CD4-positive, alpha-beta T cell treated with Interferon gamma for 1 hour (primary cell): ENCODE measurements at places on chromosomes 12 and 14.
A peak's percentile ranks its signal among the peaks of the same experiment; 100 is the strongest.

GRCh38 chr14:101075025-101075800 is 171.7 kb upstream of the RTL1 start:
- no peak for DNase-seq

GRCh38 chr14:61730756-61731373 is 31.4 kb upstream of the SNAPC1 start:
- DNase-seq: no peak

GRCh38 chr14:93928184-93929047 is 1.3 kb downstream of the FAM181A start:
- DNase-seq: no peak

DNA sequence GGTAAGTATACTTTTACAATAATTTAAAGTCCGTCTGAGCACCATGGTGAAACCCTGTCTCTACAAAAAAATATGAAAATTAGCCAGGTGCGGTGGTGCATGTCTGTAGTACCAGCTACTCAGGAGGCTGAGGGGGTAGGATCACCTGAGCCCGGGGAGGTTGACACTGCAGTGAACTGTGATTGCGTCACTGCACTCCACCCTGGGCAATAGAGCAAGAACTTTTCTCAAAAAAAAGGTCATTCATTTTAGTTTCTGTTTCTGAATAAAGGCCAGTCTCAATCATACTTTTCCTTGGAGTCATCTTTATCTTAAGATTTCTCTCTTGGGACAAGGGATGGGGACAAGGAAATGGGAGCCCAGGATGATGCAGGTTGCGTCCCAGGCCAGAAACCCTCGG is 12.9 kb downstream of the ANKRD13A start:
- peak; percentile 79 for DNase-seq

GRCh38 chr14:99718811-99719192 is 34.7 kb downstream of the CYP46A1 start:
- DNase-seq: no peak

DNA sequence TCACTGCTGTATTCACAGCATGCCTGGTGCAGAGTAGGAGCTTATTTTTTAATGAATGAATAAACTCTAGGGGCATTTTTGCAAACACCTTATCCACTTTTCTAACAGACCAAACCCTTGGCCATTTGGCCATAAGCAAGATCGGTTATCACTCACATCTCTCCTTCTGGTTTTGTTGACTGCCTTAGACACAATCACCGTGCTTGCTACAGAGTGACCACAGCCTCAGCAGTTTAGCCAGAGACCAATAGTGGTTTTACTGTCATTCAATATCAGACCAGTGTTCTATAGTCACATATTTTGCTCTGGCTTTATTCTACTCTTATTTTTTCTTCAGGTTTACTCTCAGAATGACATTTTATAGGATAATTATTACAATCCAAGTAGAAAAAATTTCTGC is 2.2 kb downstream of the KLRB1 start:
- DNase-seq: no peak

GRCh38 chr12:15712823-15713660 is 76.1 kb downstream of the EPS8 start:
- DNase-seq: no peak

- no peak for DNase-seq
These were observed 155.7 kb upstream of the PDZRN4 start for GRCh38 chr12:41032386-41032785.

DNA sequence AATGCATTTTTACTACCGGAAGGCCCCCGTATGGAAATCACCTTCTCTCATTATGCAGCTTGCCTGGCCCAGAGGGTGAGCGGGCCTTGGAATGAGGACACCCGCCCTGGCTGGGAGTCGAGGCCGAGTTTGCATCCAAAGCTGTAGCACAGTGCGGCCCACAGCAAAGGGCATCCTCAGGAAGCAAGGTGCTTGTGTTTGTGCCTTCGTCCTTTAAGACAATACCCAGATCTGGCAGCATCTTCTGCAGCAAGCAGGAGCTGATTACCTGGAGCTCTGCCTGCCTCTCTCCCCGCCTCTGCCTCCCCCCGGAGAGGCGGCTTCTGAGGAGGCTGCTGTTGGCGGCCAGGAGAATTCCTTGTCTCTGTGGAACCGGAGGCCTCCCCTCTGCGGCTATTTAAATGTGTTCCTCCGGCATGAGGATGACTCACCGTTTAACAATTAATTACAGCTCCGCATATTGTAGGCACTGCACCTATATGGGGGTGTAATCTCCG is 145.3 kb downstream of the CACNA1C start:
- no peak for DNase-seq

DNA sequence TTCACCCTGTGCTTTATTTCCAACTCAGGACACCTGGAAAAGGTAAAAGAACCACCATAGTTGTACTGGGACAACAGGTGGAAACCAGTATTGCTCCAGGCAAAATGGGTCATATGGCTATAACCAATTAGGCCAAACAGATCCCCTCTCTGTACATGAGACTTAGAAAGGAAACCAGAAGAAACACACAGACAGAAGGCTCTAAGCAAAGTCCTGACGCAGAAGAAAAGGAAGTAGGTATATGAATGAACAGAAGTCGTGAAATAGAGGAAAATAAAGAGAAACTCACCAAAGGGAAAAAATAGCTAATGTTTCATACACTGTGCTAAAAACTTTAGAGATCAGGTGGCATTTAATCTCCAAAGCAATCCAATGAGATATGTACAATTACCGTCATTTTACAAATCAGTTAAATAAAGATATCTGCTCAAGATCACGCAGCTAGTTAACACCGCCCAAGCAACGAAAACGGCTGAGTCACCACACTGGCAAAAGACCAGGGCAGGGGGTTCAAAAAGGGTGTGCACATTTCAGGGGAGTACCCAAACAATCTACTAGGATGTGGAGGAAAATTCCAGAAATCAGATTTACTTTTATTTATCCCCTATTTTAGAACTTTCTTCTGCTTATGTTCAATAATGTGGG is 82.3 kb downstream of the ITPR2 start:
- DNase-seq: no peak

- DNase-seq: no peak
These were observed 104.2 kb downstream of the C12orf50 start for GRCh38 chr12:87925021-87925420.

DNA sequence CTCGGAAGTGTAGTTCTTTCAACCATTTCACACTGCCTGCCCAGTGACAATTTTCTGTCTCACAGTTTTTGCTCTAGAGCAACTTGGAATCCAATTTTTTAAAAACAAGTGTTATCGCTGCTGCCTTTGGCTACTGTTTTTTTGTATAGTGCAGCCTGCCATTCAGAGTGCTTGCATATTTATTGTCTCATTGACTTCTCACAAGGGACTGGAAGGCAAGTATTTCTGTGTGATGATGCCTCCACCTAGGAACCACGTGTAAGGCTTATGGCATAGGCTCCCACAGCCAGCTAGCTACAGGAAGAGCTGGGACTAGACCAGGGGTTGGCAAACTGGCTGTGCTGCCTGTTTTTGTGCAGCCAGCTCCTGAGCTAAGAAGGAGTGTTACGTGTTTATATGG is 903 bp downstream of the PARPBP start:
- no peak for DNase-seq

- no peak for DNase-seq
These were observed 144.6 kb upstream of the CDKN3 start for GRCh38 chr14:54252072-54252730.

DNA sequence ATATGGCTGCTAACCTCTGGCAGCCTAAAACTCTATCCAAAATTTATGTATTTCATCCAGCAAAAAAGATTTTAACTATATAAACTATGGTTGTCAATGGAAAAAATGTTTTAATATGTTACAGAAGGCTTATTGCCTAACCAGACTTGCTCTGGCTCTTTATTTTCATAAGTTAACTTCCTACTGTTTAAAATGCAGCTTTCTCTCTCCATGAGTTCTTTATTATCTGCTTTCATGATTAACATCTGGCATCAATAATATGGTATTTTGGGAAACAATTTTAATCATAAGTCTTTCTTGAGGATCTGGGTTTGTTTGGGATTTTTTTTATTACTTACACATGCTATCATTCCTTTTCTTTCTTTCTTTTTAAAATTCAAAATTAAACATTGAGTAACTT is 20.5 kb downstream of the KERA start:
- DNase-seq: no peak

GRCh38 chr12:6345319-6346091 is 3.6 kb upstream of the TNFRSF1A start:
- peak; percentile 79 for DNase-seq

DNA sequence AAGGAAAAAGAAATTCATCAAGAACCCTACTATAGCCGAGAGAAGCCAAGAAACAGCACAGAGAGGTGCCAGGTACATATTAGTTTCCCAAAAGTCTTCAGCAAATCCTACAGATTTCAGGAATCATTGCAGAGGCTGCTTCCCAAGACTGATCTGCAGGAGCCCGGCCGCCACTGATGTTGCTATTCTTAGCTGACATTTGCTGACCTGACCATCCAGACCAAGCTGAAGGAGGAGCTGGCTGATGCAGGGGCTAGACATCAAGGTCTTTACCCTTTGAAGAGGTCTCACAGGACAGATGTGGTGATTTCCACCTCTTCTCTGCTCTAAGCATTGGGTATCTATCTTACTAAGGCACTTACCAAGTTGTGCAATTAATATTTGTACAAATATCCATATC is 444.8 kb upstream of the SOX5 start:
- no peak for DNase-seq

- no peak for DNase-seq
These were observed 599.9 kb downstream of the SOX5 start for GRCh38 chr12:23349564-23349963.

- DNase-seq: no peak
These were observed 94.0 kb downstream of the C12orf50 start for GRCh38 chr12:87935216-87935615.

DNA sequence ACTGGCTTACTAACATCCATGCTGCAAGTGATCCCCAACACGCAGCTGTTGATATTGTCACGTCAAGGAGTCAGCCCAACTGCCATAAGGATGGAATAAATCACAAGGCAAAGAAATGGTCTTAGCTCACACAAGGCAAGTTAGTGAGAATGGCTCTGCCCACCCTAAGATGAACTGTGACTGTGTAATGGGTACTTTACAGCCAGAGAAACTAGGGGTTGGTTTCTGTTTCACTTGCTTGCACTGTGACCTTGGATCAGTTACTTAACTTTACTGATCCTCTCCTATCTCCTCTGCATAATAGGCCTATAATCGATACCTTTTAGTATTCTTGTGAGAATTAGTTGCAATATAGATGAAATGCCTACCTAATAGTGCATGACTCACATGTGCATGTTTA is 52.2 kb upstream of the ANO2 start:
- no peak for DNase-seq

DNA sequence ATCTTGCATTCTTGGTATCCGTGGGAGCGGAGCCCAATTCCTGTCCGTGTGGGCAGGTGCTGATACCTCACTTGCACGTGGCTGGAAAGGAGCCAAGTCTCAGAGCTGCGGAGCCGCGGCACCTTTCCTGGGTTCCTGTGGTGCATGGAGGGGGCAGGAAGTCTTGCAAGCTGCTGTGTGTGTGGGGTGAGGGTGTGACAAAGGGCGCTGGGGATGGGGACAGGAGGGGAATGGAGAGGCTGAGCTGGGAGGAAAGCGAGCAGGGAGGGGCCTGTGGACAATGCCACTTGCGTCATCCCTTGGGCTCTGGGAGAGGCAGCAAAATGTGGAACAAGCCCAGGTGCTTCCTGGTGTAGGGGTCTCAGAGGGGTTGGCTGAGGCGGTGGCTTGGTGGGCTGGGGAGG is 86.7 kb downstream of the CALM1 start:
- no peak for DNase-seq

DNA sequence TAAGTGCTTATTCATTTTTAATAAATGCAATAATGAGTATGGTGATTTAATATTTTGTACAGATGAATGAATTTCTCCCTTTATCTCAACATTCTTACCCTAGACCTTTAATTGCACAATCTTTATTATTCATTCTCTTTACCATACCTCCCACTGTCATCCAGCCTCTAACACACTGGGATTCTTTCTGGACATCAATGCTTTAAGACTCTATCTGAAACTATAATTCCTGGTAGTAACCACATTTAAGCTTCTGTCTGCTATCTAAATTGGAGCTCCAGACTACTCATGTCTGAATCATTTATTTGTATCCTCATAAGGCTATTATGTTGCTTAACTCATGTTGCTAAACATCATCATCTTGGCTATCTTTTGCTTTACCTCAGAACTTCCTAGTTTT is 270.2 kb downstream of the ALG10B start:
- DNase-seq: no peak

- no peak for DNase-seq
These were observed 12.8 kb downstream of the SCAF11 start for GRCh38 chr12:45977620-45978019.

- no peak for DNase-seq
These were observed 216.5 kb downstream of the PHLDA1 start for GRCh38 chr12:75814851-75815754.

DNA sequence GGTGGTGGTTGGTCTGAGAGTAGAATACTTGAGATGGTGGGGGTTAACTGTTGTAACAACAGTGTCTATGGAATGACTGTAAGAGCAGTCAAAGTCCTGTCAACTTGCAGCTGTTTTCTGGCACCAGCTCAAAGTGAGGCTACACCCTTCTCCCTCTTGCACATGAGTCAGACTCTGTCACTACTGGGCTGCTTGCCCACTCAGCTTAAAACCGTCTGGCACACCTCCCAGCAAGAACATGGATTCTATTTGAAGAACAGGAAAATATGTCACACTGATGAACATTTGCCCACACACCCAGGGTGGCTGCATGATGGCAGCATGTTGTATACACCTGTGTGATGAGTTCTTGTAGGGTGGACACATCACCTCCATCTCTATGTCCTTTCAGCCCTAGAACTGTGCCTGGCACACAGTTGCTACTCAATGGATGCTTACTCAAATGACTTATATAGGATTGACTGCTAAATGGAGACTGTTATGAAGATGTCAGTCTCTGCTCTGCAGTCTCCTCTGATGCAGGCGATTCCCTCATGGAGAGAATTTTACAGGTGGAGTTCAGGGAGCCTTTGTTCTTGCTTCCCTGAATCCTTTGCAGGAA is 19.3 kb upstream of the SERPINA6 start:
- DNase-seq: no peak

DNA sequence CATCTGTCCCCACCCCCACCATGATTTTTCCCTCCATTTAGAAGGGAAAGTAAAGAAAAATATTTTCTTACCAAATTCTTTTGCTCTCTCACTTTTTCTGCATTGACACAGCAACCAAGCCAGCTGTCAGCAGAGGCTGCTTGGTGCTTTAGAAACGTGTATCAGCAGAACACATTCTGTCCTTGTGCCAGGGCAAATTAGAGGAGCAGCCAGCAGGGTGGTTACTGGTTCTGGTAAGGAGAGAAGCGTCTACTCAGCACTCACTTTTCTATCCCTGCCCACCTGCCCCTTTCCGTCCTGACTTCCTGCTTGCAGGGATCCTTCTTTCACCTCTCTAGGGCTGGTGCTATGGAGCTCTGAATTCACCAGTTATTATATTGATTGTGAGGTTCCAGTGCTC is 327.5 kb upstream of the PDE3A start:
- no peak for DNase-seq

DNA sequence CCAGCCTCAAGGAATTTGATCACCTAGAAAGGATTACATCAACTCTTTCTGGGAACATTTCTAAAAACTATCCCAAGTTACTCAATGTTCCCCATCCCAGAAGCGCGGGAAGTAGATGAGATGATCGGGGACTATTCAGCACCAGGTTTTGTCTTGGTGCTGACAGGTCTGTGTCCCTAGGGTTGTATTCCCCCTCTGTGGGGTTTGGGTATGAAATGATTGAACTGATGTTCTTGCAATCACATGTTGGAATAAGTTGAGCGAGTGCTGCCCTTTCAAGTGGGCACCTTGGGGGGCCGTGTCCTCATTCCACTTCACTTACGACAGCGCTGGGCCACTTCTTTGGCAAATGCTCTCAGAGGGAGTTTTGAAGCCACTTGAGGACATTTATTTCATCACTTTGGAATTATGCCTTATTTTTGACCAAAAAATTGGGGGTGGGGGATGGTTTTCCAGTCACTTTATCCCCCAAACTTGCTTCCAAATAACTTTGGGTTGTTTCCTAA is 69.8 kb downstream of the RFX4 start:
- no peak for DNase-seq
